ENCODE measurements at places on chromosomes 6 and 20. TPM values are rescaled to one million over a fixed set of nuclear protein-coding genes. Genes with fewer than 3 reads are reported as not detected.

DNA sequence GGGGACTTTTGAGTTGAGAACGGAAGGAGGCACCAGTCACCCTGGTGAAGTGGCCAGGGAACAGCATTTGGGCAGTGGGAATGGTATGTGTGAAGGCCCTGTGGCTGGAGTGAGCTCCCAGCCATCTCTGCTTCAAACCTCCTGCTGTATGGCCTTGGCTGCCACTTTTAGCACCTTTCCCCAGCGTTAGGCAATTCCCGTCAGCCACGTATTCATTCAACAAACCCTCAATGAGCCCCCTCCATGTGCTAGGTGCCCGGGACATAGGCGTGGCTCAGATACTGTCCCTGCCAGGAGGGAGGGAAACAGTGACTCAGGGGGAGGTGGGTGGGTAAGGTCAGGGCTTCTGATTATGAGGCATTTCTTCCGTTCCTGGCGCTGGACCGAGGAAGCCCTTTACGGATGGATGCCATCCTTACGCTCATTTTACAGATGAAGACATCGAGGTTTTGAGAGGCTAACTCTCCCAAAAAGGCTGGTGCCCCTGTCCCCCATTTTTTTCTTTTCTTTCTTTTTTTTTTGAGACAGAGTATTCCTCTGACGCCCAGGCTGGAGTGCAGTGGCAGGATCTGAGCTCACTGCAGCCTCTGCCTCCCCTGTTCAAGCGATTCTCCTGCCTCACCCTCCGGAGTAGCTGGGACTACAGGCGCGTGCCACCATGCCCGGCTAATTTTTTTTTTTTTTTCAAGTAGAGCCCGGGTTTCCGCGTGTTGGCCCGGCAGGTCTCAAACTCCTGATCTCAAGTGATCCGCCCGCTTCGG, 37.5 kb downstream of the SRC start:
- DNase-seq: no peak

GRCh38 chr6:11785415-11785773, 6.8 kb upstream of the ADTRP start:
- DNase-seq: no peak

GRCh38 chr6:6825193-6825784, 236.8 kb downstream of the LY86 start:
- no peak for DNase-seq

The MTHFD1L gene
- 69.1 TPM for polyA plus RNA-seq

DNA sequence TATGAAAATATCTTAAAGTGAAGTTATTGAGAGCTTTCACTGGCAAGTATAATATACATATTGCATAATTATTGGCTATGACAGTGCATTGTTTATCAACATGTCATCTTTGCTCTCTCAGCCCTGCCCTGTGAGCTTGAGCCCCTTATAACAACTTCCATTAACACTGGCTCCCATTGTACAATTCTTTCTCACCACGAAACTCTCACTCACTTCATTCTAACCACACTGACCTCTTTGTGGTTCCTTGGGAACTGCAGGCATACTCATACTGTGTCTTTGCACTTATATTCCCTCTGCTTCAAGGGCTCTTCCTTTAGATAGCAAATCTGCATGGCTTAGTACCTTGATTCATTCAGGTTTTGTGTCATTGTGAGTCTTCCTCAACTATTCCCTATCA, 411.8 kb downstream of the CDKAL1 start:
- no peak for DNase-seq

The ADGRF4 gene
- 0.02 TPM for polyA plus RNA-seq
